ENCODE measurements at places on chromosomes 3 and 15.

DNA sequence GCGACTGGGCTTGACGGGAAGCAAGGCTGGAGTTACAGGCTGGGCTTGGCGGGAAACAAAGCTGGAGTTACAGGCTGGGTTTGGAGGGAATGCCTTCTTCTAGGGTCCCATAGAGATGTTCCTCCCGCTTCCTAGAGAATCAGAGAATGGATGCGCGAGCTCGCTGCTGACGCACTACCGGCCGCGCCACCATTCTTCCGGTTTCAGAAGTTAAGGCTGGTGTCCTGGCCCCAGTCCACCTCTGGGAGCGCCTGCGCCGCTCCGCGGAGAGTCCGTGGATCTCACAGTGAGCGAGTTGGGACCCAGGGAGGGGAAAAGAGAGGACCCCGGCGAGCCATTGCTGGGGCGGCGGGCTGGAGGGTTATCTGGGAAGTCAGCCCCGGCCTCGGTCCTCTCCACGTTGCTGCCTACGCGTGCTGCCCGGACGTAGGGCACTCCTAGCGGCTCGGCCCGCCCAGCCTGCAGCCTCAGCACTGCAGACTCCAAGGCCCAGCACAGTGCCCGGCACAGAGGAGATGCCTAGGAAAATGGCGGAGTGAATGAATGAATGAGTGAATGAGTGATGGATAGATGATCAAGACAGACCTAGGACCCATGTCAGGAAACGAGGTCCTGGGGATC, at the start of gene ZNF502:
Gene ZNF502 (plus strand): TSS at position 206 of the 621 bp plus-strand sequence. CDS start 7,602 bp downstream, outside the sequence.
- peak; percentile 58 for DNase-seq

DNA sequence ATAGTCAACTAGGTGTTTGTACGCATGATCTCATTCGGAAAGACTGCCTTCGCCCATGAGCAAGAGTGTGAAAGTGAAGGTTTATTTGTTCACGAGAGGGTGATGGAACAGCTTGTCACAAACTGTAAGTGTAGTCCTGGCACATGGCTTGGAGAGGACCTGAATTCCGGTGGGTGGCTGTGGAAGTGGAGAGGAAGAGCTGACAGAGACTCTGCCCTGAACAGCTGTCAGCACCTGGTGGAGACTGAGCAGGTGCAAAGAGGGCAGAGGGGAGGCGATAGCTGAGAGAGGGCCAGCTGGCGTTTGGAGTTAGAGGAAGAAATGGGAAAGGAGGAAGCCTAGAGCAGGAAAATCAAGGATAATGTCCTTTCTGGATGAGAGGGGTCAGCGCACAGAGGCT, 155.7 kb downstream of the EEFSEC start:
- DNase-seq = peak; percentile 20

DNA sequence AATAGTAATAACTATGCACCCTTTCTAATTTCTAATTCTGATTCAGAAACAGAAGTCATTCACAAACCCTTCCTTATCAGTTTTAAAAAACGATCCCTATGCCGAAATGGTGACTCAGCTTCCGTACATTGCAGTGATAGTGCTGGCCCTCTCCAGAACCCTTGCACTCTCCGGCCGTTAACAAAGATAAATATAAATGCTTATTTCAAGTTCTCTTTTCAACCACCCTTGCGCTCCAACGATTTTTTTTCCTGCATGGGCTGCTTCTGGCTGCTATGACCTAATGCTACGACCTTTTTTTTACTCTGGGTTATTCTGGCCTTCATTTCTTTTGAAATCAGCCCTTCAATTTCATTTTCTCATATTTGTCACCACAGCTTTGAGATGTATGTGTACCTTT, 646.2 kb downstream of the NTRK3 start:
- DNase-seq = no peak

DNA sequence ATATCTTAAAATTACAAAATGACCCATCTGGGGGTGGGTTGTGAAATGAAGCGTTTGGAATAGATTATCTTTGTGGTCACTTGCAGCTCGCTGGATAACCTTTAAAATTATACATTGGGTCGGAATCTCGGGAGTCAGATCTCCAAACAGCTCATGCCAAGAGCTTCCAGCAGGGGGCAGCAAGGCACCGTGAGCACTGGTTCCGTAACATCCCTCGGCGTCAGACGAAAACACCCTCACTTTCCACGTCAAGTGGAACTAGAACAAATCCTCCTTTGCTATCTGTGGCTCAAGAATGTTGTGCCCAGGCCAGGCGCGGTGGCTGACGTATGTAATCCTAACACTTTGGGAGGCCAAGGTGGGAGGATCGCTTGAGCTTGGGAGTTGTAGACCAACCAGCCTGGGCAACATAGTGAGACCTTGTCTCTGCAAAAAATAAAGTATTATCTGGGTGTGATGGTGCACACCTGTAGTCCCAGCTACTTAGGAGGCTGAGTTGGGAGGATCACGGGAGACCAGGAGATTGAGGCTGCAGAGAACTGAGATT, 31.1 kb downstream of the UMPS start:
- DNase-seq = peak; percentile 30

DNA sequence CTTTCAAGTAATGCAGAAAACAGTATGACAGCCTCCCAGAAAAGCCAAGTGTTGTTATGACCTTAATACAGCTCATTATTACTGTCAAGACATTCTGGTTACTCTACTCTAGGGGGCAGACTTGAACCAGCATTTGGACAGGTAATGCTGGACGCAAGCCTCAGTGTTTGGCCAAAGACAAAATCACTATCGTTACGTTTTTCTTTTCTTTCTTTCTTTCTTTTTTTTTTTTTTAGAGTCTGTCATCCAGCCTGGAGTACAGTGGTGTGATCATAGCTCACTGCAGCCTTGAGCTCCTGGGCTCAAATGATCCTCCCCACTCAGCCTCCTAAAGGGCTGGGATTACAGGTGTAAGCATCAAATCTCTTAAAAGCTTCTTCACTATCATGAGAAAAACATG, 29.4 kb upstream of the TMEM45A start:
- DNase-seq = peak; percentile 31

GRCh38 chr15:64013179-64014062, 32.9 kb downstream of the DAPK2 start:
- DNase-seq = no peak

- DNase-seq = no peak
These were observed 32.8 kb downstream of the IFT57 start for GRCh38 chr3:108189440-108189839.

- DNase-seq = no peak
These were observed 19.8 kb downstream of the TRPM1 start for GRCh38 chr15:31081588-31082250.

GRCh38 chr15:44735482-44736180, 697 bp upstream of the TRIM69 start:
- DNase-seq = no peak

GRCh38 chr3:155912090-155912489, 41.6 kb downstream of the GMPS start:
- no peak for DNase-seq

GRCh38 chr3:108383306-108383705, 87.0 kb downstream of the HHLA2 start:
- DNase-seq = no peak

DNA sequence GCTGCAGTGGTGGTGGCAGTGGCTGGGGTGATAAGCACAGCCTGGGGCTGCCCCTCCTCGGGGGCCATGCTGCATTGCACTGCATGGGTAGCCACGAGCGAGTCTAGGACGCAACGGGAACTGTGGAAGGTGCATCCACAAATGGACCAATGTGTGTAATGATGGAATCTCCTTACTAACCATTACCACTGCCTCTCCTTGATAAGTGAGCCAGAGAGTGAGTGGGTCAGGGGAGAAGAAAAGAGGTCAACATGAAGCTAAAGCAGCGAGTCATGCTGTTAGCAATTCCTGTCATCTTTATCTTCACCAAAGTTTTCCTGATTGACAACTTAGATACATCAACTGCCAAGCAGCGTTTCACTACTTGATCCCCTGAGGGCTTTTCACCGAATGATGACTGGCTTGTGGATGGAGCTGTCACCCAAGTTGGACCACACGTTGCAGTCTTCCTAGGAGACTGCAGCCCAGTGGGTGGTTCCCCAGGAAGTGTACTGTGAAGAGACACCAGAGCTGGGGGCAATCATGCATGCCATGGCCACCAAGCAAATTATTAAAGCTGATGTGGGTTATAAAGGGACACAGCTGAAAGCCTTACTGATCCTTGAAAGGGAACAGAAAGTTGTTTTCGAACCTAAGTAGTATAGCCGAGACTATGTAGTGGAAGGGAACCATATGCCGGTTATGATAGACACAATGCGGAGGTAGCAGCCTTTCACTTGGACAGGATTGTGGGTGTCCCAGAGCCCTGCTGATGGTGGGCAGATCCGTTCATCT, 20.6 kb downstream of the SAMD7 start:
- no peak for DNase-seq

GRCh38 chr3:43774799-43775198, 84.1 kb downstream of the ABHD5 start:
- no peak for DNase-seq

DNA sequence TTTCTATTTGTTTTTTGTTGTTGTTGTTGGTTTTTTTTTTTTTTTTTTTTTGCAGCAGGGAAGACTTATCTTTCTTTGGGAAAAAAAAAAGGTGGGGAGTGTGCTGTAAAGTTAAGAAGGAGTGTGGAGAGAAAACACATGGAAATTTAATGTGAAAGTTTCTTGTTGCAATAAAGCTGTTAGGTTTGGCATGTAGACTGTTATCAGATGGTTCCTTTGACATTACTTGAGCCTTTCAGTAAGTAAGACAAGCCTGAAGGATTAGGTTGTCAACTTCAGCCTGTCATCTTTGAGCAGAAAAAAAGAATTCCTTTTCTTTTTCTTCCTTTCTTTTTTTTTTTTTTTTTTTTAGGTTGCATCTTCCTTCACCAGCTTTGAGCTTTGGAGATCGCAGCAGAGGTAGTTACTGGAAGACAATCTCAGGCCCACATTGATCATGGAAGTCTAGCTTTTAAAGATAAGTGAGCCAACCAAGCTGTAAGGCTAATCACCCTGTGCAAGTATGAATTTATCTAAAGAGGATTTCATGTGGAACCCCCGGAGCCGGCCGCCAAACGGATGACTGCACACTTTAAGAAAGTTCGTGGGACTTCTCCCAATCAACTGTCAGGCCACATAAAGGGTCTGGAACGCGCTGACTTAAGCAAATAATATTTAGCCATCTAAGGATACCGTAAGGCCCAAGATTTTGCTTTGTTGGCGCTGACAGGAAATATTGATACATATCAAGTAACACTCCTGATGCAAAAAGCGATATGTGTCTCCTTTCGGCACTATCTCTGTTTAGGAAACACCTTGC, 1040.1 kb upstream of the NR2F2 start:
- no peak for DNase-seq

GRCh38 chr15:101063891-101064794, 145.0 kb downstream of the LRRK1 start:
- DNase-seq = no peak

- DNase-seq = no peak
These were observed 137.5 kb upstream of the TBL1XR1 start for GRCh38 chr3:177334803-177335202.

GRCh38 chr3:102972350-102972749, 537.5 kb downstream of the ZPLD1 start:
- no peak for DNase-seq

DNA sequence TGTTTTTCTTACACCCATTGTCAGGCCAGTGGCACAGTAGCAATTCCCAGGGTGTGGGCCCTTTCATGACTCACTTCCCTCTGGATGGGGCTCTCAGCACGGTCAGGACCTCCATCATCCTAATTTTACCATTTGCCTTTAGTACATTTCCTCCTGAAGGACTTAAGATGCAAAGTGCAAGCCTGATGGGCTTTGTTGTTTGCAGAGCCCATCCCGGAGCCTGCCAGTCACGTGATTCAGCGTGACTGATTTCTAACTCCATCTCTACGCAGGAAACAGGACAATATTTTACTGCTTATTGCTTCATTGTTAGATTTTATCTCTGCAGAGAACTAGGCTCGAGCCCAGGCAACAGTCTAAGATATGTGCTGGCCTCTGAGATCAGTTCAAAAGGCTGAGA, 223.7 kb downstream of the PDZRN3 start:
- DNase-seq = no peak

DNA sequence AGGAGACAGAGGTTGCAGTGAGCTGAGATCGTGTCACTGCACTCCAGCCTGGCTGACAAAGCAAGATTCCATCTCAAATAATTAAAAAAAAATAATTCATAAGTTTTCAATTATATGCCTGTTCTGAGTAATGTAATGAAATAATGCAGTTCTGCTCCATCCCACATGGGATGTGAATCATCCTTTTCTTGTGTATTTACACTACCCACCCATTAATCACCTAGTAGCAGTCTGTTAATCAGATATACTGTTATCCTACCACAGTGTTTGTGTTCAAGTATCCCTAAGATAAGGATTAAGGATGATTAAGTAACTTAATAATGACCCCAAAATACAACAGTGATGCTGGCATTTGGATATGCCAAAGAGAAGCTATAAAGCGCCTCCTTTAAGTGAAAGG, 38.8 kb downstream of the PIGB start:
- DNase-seq = no peak

- DNase-seq = no peak
These were observed 89.0 kb downstream of the PPCDC start for GRCh38 chr15:75112278-75112847.

- no peak for DNase-seq
These were observed 448.8 kb upstream of the THBS1 start for GRCh38 chr15:39132070-39132469.

DNA sequence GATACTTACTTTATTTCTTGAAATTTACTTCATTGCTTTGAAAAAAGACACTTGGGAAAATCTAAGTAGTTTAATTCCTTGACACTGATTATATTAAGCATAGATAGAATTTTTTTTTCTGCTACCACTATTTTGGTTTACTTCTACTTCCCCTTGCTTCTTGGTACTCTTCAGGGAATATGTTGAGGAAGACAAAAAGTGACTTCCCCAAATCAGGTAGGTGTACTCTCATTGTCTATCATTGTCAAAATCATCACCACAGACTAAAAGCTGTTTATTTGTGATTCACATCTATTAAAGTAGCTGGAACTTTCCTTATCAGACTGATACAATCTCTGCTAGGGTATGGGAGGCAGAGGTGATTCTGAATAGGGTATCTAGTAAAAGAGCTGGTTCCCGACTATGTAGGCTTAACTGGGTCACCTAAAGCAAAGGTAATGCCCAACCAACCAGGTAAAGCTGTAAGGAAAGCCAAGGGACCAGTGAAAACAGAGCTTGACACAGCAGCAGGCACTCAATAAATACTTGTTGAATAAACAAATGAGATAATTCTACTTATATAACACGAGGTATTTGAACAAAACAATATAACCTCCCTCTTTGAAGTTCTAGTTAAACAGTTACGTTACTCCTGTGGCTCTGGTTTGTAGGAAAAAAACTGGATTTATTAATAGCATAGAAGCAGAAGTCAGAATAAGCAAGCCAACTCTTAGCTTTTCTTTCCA, 346.9 kb downstream of the PLCL2 start:
- no peak for DNase-seq

DNA sequence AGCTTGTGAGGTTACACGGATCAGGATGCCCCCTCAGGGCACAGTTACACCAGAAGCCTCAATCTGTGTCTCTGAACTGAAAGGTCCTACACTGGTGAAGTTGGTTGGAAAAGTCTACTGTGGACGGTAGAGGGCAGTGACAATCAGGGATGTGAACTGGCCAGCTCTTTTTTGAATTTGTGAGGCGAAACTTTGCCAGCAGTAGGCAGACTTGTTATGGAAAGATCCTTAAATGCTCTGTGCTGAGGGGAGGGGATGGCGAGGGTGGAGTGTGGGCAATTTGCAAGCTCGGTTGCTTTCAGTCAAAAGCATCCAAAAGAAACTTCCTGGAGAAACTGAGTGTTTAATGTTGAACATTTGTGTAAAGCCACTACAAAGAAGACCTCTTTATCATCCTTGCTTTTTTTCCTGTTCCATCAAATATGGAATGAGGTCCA, 127.4 kb upstream of the ABHD17C start:
- DNase-seq = peak; percentile 2

GRCh38 chr3:108608750-108609149, 19.2 kb downstream of the DZIP3 start:
- DNase-seq = no peak

GRCh38 chr3:122688996-122689395, 8.4 kb downstream of the PARP14 start:
- no peak for DNase-seq

Measured in NCI-H748 treated with DMSO at 0.1 percent for 48 hours (cell line).